Left ventricle myocardium inferior (tissue), 1 donor: ENCODE measurements at places on chromosomes 3 and 15.

- no peak for DNase-seq
These were observed 66.8 kb downstream of the CPN2 start for GRCh38 chr3:194284351-194284750.

GRCh38 chr3:174973465-174973864 is 114.3 kb downstream of the NAALADL2 start:
- DNase-seq: no peak

DNA sequence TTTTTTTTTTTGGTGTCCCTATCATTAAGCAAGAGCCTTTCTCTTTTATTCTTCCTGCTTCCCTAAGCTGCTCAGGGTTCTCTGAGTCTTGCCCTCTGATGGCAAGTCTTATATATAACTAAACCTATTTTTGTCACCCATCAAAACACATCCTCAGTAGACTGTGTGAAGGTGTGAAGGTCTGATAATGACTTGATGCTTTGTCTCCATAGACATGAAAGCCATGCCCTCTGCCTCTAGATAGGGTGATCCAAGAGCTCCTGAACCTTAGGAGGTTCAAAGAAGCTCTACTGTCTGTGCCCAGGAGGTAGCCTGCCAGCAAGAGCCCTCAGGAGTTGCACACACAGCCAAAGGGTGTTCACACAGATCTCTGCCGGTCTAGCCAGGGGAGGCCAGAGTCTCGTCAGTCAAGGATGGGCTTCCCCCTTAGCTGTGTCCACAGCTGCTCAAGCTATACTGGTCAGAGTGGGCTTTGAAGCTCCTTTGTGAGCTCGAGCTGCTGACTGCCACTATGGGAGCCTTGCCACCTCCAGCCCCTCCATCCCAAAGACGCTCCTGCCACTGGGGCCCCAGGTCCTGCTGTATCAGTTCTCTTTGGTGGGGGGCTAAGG is 13.1 kb upstream of the SNX22 start:
- DNase-seq: no peak

DNA sequence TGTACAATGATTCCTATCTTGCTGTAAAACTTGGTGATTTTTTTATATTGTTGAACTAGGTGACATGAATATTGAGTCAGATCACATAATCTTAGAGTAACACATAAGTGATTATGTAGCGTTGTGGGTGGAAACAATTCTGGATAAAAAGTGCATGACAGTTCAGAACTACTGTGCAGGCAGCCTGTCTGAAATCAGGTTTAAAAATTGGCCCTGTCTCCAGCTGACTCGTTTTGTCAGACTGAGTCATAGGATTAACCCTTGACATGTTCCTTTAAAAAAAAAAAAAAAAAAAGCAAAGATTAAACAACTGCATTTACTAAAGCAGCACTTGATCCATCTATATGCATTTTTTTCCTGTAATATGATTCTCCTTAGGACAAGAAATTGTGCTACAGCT is 160.0 kb upstream of the CGNL1 start:
- DNase-seq: no peak

GRCh38 chr3:16262174-16262573 is 2.6 kb downstream of the DPH3 start:
- no peak for DNase-seq

GRCh38 chr3:27688053-27688452 is 34.1 kb downstream of the EOMES start:
- no peak for DNase-seq

DNA sequence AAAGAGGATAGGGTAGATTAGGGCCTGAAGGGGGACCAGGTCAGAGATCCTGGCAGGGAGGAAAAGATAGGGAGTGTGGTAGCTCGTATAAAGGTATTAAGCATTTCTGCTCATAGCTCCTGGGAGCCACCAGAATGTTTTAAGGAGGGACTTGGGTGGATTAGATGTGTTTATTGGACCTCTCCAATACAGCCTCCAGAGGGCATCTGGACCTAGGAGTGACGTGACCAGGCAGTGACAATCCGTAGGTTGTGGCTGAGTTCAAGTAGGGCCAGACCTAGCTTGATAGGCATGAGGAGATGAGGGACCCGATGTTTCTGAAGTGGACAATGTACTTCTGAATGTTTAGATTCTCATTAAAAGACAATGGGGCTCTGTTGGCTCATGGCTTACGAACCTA is 435.2 kb downstream of the MCTP2 start:
- no peak for DNase-seq

DNA sequence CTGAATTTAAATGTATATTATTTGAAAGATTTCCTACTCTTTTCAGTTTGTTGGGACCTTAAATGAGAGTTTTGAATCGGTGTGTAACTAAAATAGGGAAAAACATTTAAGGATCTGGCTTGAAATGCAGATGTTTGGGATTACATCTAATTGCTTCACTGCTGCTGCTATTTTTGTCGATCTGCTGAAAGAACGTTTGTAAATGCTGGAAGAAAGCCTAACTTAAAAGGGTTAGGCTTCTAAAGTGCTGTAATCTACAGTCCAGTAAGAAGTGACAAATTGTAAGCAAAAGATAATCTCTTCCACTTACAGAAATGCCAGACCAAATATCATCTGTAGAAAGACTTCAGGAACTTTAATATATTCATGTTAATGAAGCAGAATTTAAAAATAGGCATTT is 691.6 kb downstream of the ZNF385D start:
- no peak for DNase-seq

DNA sequence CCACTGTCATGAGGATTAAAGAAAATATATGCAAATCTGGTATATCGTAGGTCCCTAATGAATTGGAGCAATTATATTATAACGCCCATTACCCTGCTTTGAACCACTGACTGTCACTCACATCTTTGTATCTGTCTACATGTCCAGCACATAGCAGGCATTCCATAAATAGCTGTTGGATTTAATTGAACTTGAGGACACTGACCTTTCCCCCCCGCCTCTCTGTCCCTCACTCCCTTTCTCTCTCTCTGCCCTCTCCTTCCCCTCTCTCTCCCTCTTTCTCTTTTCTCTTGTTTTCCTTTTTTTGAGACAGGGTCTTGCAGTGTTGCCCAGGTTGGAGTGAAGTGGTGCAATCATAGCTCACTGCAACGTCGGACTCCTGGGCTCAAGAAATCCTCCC is 233.0 kb downstream of the CD47 start:
- no peak for DNase-seq

GRCh38 chr3:197730200-197730599 is 6.5 kb downstream of the RUBCN start:
- DNase-seq: no peak

DNA sequence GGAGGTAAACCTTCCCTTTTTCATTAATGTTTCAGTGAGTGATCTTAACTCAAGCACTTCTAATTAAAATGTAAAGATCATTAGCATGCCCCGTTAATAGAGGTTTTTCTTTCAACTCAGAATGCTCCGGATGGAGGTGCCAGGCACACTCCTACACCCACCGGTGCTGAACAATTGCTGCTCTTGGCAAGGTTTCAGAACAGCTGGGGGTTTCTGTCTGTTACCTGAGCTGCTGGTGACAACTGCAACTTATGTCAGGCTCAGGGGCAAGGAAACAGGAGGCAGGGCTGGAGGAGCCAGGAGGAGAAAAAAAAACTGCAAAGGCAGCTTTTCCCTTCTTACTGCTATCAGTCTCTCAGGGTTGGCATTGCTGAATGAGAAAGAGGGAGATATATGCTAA is 250.1 kb downstream of the DIPK2A start:
- DNase-seq: no peak

GRCh38 chr15:39273717-39274411 is 307.0 kb upstream of the THBS1 start:
- no peak for DNase-seq

GRCh38 chr15:26421065-26421464 is 351.8 kb downstream of the GABRB3 start:
- no peak for DNase-seq

GRCh38 chr3:2847062-2847841 is 262.9 kb downstream of the IL5RA start:
- no peak for DNase-seq

GRCh38 chr3:14516738-14517345 is 23.3 kb downstream of the GRIP2 start:
- no peak for DNase-seq

- DNase-seq: no peak
These were observed 230.8 kb downstream of the FEZF2 start for GRCh38 chr3:62142331-62143085.

GRCh38 chr3:66181764-66182163 is 39.0 kb upstream of the SLC25A26 start:
- DNase-seq: peak; percentile 46

- no peak for DNase-seq
These were observed 9.4 kb downstream of the PIK3CB start for GRCh38 chr3:138825336-138825735.
